Lung (tissue), 17 donors: ENCODE measurements at places on chromosomes 1 and 21. TPM values are rescaled to one million over a fixed set of nuclear protein-coding genes. Genes with fewer than 3 reads are reported as not detected.
A peak's percentile ranks its signal among the peaks of the same experiment; 100 is the strongest.

DNA sequence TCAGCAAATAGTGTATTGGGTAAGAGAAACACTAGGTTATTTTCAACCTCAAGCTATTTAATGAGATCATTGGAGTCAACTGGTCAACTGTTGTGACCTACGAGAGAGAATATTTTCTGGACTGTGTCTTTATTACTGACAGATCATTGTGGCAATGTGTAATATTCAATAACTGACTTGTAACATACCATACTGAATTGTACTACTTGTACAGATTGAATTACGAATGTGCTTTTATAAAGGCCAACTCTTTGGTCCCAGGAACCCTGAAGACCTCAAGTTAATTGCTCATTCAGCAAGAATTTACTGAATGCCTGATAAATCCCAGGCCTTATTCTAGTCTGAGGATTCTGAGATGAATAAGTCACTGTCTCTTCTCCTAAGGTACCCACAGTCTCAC lies 56.1 kb upstream of the CAMK1G start:
- H3K27ac ChIP-seq, result no peak overlapping the region
- no peaks in the 10 kb centered on the region for H3K36me3 ChIP-seq
- no peaks in the 10 kb centered on the region for H3K27me3 ChIP-seq

DNA sequence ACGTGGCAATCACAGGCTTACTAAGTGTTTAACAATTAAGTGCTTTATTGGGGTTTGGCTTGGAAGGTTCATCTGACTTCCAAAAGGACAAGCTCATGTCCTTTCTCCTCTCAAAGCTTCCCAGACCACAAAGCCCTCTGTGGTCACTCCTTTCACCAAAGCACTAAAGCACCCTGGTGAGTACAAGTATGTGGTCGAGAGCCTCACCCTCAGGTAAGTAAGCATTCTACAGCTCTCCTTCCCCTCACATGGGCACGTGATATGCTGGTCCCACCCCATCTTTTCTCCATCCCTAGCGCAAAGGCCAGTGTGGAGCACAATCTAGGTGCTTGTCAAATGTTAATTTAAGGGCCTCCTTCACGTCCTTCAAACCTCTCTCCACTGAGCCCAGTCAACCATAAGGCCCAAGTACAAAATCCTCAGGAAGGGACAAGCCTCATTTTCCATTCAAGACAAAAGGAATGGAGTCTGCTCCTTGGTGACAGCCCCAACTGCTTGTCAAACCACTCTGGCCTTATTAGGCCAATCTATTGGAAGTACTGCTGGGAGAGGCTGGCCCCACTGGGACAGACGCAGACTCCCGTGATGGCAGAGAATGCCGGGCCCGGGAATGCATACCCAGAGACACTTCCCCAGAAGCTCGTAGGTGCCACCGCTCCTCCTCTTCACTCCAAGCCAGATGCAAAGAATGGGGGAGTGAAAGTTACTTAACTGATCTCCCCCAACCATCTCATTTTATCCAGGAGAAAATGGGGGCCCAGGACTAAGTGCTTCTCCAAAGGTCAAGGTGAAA lies 7.8 kb downstream of the STMN1 start:
- no peak for DNase-seq
- peaks cover 2% of the 10 kb centered on the region for H3K36me3 ChIP-seq
- no peaks in the 10 kb centered on the region for H3K27me3 ChIP-seq
- peaks cover 4% of the 10 kb centered on the region for H3K4me1 ChIP-seq

Gene PLA2G2F
- total RNA-seq, result not detected

- no peaks in the 10 kb centered on the region for H3K36me3 ChIP-seq
- H3K27ac ChIP-seq, result no peak overlapping the region
- H3K4me3 ChIP-seq, result no peak overlapping the region
- H3K27me3 ChIP-seq, result no peaks in the 10 kb centered on the region
Observed at GRCh38 chr1:183263886-183264602, 78.0 kb downstream of the LAMC2 start.

DNA sequence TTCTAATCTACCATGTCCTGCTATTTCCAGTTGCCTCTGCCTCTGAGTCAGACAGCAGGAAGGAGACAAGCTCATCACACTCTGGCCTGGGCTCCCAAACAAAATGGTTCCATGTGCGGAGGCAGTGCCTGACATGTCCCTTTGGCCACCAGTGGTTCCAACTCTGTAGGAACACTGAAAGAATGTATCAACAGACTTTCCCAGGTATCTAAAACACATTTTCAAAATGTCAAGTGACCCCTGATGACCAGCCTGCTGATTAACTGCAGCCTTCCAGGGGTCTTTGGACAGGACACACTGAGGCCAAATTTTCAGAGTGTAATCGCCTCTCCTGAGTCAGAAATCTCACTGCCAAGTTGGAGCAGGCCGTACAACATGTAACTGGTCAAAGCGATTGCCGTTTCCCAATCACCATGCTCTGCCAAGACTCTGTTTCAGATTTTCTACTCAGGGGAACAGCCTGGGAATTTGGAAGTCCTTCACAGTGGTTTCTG lies 172.7 kb downstream of the TPR start:
- no peak overlapping the region for H3K4me3 ChIP-seq
- H3K27ac ChIP-seq, result no peak overlapping the region
- peak; percentile 54 for DNase-seq
- no peaks in the 10 kb centered on the region for H3K4me1 ChIP-seq
- H3K36me3 ChIP-seq, result no peaks in the 10 kb centered on the region

- H3K4me3 ChIP-seq, result no peak overlapping the region
- no peaks in the 10 kb centered on the region for H3K27me3 ChIP-seq
- H3K36me3 ChIP-seq, result no peaks in the 10 kb centered on the region
- no peak overlapping the region for H3K27ac ChIP-seq
- peaks cover 2% of the 10 kb centered on the region for H3K4me1 ChIP-seq
- DNase-seq, result no peak
Observed at GRCh38 chr1:10779201-10779600, 17.2 kb downstream of the CASZ1 start.

- no peak overlapping the region for H3K4me3 ChIP-seq
- no peaks in the 10 kb centered on the region for H3K36me3 ChIP-seq
- H3K4me1 ChIP-seq, result no peaks in the 10 kb centered on the region
Observed at GRCh38 chr1:3931007-3931912, 31.2 kb upstream of the C1orf174 start.

GRCh38 chr1:34851431-34852105 lies 8.0 kb downstream of the SMIM12 start:
- no peak overlapping the region for H3K4me3 ChIP-seq
- no peaks in the 10 kb centered on the region for H3K27me3 ChIP-seq
- H3K27ac ChIP-seq, result no peak overlapping the region
- H3K36me3 ChIP-seq, result peaks cover 8% of the 10 kb centered on the region

DNA sequence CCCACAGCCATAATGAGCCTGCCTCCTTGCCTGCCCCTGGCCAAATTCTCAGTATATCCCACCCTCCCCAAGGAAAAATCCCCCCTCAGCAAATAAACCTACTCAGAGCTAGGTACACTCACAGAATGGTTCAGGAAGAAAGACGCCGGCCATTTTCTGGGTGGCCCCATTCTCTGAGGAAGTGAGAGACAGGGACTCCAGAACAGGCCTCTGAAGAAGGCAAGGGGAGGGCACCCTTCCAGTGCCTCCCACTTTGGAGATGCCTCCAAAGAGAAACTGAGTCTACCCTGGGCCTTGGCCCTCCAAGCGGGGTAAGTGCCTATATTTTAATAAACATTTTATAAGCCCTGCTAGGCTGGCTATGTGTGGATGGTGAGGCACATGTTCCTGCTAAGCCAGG lies 2.3 kb downstream of the PACC1 start:
- no peaks in the 10 kb centered on the region for H3K36me3 ChIP-seq
- DNase-seq, result no peak
- peaks cover 8% of the 10 kb centered on the region for H3K4me1 ChIP-seq
- no peak overlapping the region for H3K4me3 ChIP-seq

DNA sequence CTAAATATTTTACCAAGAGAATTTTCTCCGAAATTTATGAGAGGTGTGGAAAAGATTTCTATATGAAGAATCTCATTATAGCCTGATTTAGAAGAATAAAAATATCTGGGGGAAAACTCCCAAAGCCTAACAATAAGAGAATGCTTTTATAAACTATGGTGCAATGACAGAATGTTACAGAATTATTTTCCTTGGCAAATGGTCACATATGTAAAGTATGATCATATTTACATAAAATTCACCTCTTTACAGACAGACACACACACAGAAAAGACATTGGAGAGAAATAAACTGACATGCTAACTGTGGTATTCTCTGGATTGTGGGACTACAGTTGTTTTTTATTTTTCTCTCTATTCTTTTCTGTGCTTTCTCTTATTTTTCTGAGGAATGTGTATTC lies 226.3 kb upstream of the USP24 start:
- peaks cover 3% of the 10 kb centered on the region for H3K4me1 ChIP-seq
- H3K27ac ChIP-seq, result no peak overlapping the region
- H3K4me3 ChIP-seq, result no peak overlapping the region
- H3K36me3 ChIP-seq, result no peaks in the 10 kb centered on the region
- DNase-seq, result no peak

- DNase-seq, result no peak
- H3K4me3 ChIP-seq, result no peak overlapping the region
- no peaks in the 10 kb centered on the region for H3K36me3 ChIP-seq
- H3K27me3 ChIP-seq, result peaks cover 2% of the 10 kb centered on the region
- H3K4me1 ChIP-seq, result no peaks in the 10 kb centered on the region
Observed at GRCh38 chr1:160623862-160624261, 23.0 kb downstream of the SLAMF1 start.

DNA sequence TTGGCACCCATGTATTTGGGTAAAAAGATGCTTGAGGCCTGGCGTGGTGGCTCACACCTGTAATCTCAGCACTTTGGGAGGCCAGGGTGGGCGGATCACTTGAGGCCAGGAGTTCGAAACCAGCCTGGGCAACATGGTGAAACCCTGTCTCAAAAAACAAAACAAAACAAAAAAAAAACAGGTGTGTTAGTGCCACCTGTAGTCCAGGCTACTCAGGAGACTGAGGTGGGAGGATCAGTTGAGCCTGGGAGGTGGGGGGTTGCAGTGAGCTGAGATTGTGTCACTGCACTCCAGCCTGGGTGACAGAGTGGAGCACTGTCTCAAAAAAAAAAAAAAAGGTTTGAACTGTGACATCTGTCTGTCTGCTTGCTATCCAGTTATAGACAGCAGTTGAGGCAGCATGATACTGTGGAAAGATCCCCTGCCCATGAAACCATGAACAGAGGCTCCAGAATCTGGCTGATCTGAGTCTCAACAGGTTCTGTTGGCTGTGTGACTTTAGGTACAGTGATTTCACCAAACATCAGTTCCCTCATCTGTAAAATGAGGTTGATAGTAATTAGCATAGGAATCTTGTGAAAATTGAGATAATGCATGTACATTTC lies 5.7 kb downstream of the DYRK1A start:
- no peak overlapping the region for H3K4me3 ChIP-seq
- H3K4me1 ChIP-seq, result peaks cover 29% of the 10 kb centered on the region
- H3K27ac ChIP-seq, result no peak overlapping the region

Gene INTS11
- total RNA-seq, result 89.8 TPM

DNA sequence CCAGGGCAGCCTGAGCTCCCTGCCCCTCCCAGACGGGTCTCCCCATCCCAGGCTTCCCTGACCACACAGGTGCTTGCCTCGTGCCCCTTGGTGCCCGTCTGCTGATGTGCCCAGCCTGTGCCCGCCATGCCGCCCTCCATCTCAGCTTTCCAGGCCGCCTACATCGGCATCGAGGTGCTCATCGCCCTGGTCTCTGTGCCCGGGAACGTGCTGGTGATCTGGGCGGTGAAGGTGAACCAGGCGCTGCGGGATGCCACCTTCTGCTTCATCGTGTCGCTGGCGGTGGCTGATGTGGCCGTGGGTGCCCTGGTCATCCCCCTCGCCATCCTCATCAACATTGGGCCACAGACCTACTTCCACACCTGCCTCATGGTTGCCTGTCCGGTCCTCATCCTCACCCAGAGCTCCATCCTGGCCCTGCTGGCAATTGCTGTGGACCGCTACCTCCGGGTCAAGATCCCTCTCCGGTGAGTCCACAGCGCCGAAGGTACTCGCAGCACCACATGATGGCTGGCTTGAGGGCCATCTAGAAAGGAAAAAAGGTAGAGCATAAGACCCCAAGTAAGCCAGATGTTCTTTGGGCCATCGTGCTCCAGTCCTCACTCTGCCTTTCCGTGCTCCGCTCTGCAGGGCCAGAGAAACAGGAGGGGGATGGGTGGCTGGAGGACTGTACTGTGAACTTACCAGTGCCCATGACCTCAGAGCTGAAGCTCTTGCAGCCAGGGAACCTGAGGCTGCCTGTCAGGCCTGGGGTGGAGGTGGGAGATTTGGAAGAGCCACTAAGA lies 1.4 kb downstream of the ADORA1 start:
- peaks cover 38% of the 10 kb centered on the region for H3K4me1 ChIP-seq
- H3K27ac ChIP-seq, result no peak overlapping the region
- H3K36me3 ChIP-seq, result no peaks in the 10 kb centered on the region
- H3K4me3 ChIP-seq, result no peak overlapping the region
- H3K27me3 ChIP-seq, result no peaks in the 10 kb centered on the region

DNA sequence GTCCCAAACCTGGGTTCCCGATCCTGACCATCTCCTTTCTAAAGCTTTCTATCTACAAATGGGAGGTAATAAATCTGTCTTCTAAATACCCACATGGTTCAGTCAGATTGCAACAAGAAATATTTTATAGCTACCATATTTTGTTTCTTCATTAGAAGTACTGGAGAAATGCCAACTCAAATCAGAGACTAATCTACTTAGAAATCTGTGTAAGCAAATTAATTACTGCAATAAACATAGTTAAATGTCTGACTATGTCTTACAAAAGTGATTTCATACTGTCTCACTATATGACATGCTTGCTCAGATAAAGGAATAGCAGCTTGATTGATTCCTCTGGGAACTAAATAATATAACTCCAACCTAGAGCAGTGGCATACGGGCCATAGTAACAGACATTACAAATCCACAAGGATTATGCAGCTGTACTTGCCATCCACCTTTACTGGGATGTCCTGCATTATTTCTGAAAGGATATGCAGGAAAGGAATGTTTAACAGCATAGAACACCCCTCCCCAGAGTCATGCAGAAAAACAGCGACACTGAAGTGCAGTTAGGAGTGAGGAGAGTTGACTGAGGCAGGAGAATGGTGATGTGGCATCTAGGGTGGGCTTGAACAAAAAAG lies 80.3 kb downstream of the PCNX2 start:
- H3K4me1 ChIP-seq, result no peaks in the 10 kb centered on the region
- H3K4me3 ChIP-seq, result no peak overlapping the region
- no peak overlapping the region for H3K27ac ChIP-seq
- H3K27me3 ChIP-seq, result no peaks in the 10 kb centered on the region

DNA sequence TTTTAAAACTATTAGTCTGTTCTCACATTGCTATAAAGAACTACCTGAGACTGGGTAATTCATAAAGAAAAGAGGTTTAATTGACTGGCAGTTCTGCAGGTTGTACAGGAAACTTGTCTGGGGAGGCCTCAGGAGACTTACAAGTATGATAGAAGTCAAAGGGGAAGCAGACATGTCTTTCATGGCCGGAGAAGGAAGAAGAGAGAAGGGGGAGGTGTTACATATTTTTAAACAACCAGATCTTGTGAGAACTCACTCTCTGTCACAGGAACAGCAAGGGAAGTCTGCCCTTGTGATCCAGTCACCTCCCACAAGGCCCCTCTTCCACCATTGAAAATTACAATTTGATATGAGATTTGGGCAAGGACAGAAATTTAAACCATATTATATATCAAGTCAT lies 55.9 kb downstream of the CLIC4 start:
- H3K36me3 ChIP-seq, result peaks cover 5% of the 10 kb centered on the region
- peaks cover 35% of the 10 kb centered on the region for H3K4me1 ChIP-seq
- peak overlapping the region; percentile 29 for H3K27ac ChIP-seq
- DNase-seq, result no peak
- H3K27me3 ChIP-seq, result no peaks in the 10 kb centered on the region

Gene NBPF4
- total RNA-seq, result not detected
